ENCODE measurements at places on chromosomes 11 and 22.
A peak's percentile ranks its signal among the peaks of the same experiment; 100 is the strongest.

- peak; percentile 63 for DNase-seq
These were observed 46.5 kb upstream of the FIBIN start for GRCh38 chr11:26947379-26947844.

- DNase-seq, result no peak
These were observed 227.1 kb downstream of the CEP164 start for GRCh38 chr11:117554601-117555333.

- no peak for DNase-seq
These were observed 13.6 kb upstream of the FGF3 start for GRCh38 chr11:69832561-69833413.

DNA sequence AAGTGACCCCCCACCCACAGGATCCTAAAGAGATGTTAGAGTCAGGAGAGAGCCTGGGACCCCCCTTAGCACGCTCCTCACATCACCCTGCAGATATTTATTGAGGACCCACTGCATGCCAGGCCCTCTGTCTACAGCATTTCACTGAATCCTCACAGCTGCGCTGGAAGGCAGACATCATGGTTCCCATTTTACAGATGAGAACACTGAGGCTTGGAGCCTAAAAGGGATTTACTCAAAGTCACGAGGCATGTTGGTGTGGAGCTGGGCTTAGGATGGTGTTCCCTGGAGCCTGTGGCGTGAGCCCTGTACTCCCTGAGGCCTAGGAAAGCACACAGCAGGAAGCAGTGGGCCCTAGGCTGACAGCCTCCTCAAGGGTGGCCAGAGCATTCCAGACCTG, 39.2 kb upstream of the LRRC32 start:
- DNase-seq, result no peak

GRCh38 chr22:49964136-49965090, 3.8 kb downstream of the PIM3 start:
- DNase-seq, result peak; percentile 10
